ENCODE measurements at places on chromosomes 7 and 10.

- H3K4me1 ChIP-seq: no peaks in the 10 kb centered on the region
- H3K36me3 ChIP-seq: no peaks in the 10 kb centered on the region
- no peaks in the 10 kb centered on the region for H3K27me3 ChIP-seq
- no peak overlapping the region for H3K27ac ChIP-seq
- DNase-seq: no peak
- no peak overlapping the region for H3K4me3 ChIP-seq
Observed at GRCh38 chr10:121655254-121656144, 57.3 kb upstream of the FGFR2 start.

DNA sequence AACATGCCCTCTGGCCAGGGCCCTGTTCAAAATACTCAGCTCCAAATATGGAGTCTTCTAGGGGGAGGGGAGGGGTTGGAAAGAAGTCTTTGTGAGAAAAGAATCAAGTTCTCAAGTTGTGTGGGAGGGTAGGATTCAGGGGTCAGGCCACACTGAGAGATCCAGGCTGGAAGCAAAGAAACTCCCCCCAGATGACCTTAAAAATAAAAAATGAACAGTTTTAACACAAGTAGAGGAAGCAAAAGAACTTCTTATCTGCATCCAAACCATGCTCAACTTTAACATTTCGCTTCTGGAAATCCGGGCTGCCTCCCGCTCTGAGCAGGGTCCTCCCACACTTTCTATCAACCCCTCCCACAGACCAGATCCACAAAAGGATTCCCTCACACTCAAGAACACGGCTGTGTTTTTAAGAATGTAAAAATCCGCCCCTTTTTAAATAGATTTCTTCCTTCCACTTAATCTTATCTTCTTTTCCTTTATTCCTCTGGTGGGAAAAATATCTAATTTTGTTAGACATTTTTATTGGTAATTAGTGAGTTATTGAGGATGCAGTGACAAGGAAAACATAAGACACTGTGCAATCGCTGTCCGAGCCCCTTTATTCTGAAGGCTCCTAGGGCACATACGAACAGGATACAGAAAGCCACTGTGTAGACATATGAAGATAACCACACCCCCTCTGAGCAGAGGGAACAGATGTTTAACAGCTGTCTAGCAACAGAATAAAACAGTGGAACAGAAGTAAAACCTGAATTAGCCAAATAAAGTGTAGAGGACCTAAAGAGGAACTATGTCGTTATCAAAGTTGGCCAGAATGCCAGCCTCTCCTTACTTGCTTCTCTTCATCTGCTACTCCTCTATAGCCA is 43.8 kb downstream of the CYTH3 start:
- no peaks in the 10 kb centered on the region for H3K36me3 ChIP-seq
- H3K27ac ChIP-seq: no peak overlapping the region
- peak; percentile 87 for DNase-seq
- peak overlapping the region; percentile 54 for H3K4me3 ChIP-seq
- H3K4me1 ChIP-seq: peaks cover 5% of the 10 kb centered on the region

GRCh38 chr10:34237898-34238455 is 577.1 kb downstream of the PARD3 start:
- H3K36me3 ChIP-seq: no peaks in the 10 kb centered on the region
- H3K27ac ChIP-seq: no peak overlapping the region
- H3K27me3 ChIP-seq: no peaks in the 10 kb centered on the region
- H3K4me1 ChIP-seq: peaks cover 2% of the 10 kb centered on the region

- no peak overlapping the region for H3K4me3 ChIP-seq
- H3K27me3 ChIP-seq: no peaks in the 10 kb centered on the region
- H3K27ac ChIP-seq: no peak overlapping the region
- DNase-seq: no peak
- H3K36me3 ChIP-seq: no peaks in the 10 kb centered on the region
- peaks cover 3% of the 10 kb centered on the region for H3K4me1 ChIP-seq
Observed at GRCh38 chr10:1629326-1630198, 107.8 kb downstream of the ADARB2 start.

DNA sequence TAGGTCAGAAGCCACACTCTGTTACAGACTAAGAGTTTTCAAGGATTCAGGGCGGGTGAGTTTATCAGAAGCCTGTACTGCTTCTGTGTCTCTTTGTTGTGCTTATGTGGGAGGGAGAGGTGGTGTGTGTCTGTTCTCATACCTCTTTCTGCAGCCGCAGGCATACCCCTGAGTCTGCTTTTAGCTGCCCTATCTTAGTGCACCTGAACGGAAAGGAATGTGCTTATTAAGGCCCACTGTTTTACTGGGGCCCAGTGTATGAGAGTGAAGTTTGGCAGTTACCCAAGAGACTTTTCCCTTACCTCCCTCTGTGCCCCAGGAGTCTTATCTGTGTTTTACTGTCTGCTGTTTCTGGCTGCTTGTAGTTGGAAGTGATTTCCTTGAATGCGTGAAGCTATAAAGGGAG is 104.3 kb downstream of the TYW1 start:
- peaks cover 2% of the 10 kb centered on the region for H3K4me1 ChIP-seq
- no peak overlapping the region for H3K27ac ChIP-seq
- H3K36me3 ChIP-seq: no peaks in the 10 kb centered on the region
- H3K4me3 ChIP-seq: no peak overlapping the region
- no peak for DNase-seq

- H3K27me3 ChIP-seq: peaks cover 6% of the 10 kb centered on the region
- no peak overlapping the region for H3K4me3 ChIP-seq
- H3K36me3 ChIP-seq: no peaks in the 10 kb centered on the region
- no peak for DNase-seq
Observed at GRCh38 chr7:127322832-127323493, 69.5 kb downstream of the ZNF800 start.

GRCh38 chr10:71974489-71975021 is 10.4 kb downstream of the CHST3 start:
- H3K36me3 ChIP-seq: peaks cover 4% of the 10 kb centered on the region
- H3K4me1 ChIP-seq: peaks cover 54% of the 10 kb centered on the region
- no peak overlapping the region for H3K27ac ChIP-seq
- H3K4me3 ChIP-seq: no peak overlapping the region
- no peaks in the 10 kb centered on the region for H3K27me3 ChIP-seq

DNA sequence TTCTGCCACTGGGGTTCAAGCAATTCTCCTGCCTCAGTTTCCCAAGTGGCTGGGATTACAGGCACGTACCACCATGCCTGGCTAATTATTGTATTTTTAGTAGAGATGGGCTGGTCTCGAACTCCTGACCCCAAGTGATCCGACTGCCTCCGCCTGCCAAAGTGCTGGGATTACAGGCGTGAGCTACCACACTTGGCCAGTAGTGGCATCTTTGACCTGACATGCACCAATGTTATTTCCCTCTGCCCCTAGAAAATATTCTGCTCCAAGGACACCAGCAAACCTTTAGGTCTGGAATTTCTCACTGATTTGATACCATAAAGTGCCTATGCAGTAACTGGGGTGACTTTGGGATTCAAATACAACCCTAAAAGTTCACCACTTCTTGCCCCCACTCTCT is 179.4 kb downstream of the ARID5B start:
- H3K4me3 ChIP-seq: no peak overlapping the region
- H3K27me3 ChIP-seq: no peaks in the 10 kb centered on the region
- DNase-seq: no peak
- peaks cover 15% of the 10 kb centered on the region for H3K4me1 ChIP-seq
- peaks cover 50% of the 10 kb centered on the region for H3K36me3 ChIP-seq
- H3K27ac ChIP-seq: peak overlapping the region; percentile 69

- peaks cover 5% of the 10 kb centered on the region for H3K4me1 ChIP-seq
- no peaks in the 10 kb centered on the region for H3K36me3 ChIP-seq
- H3K4me3 ChIP-seq: peak overlapping the region; percentile 91
- DNase-seq: peak; percentile 65
- no peaks in the 10 kb centered on the region for H3K27me3 ChIP-seq
- peak overlapping the region; percentile 93 for H3K27ac ChIP-seq
Observed at GRCh38 chr10:61901829-61902444, 438 bp downstream of the ARID5B start.

DNA sequence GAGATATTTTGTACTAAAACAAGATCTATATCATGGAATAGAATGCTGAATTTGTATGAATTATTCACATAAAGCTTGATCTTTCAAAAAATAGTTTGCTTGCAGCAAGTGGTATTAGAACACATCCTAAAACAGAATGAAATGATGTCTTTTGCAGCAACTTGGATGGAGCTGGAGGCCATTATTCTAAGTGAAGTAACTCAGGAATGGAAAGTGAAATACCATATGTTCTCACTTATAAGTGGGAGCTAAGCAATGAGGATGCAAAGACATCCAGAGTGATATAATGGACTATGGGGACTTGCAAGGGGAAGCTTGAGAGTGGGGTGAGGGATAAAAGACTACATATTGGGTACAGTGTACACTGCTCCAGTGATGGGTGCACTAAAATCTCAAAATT is 53.7 kb downstream of the ASB4 start:
- H3K27ac ChIP-seq: no peak overlapping the region
- no peaks in the 10 kb centered on the region for H3K36me3 ChIP-seq
- no peak for DNase-seq
- peaks cover 4% of the 10 kb centered on the region for H3K27me3 ChIP-seq
- H3K4me1 ChIP-seq: no peaks in the 10 kb centered on the region

DNA sequence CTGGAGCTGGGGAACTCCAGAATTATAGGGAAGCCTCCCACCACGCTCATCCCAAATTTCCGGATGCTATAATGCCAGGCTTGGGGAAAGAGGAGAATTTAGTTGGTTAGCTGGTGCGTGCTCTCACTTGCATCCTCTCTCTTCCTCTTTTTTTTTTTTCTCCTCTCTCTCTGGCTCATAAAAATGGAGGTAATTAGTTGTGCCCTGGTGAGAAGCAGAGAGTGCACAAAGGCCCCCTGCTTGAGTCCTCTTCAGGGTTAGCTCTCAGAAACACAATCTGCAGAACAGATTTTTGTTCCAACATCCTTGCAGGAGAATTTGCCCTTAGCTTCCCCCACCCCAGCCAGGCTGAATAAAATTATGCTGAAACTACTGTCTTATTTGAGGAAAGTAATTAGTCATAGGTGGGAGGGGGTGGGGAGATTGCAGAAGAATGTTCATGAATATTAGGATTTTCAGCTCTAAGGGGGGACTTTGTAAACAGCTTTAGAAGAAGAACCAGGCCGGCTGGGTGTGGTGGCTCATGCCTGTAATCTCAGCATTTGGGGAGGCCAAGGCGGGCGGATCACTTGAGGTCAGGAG is 7.6 kb downstream of the SERPINE1 start:
- H3K27me3 ChIP-seq: no peaks in the 10 kb centered on the region
- peak; percentile 64 for DNase-seq
- no peak overlapping the region for H3K4me3 ChIP-seq
- peak overlapping the region; percentile 44 for H3K27ac ChIP-seq
- H3K36me3 ChIP-seq: peaks cover 74% of the 10 kb centered on the region

DNA sequence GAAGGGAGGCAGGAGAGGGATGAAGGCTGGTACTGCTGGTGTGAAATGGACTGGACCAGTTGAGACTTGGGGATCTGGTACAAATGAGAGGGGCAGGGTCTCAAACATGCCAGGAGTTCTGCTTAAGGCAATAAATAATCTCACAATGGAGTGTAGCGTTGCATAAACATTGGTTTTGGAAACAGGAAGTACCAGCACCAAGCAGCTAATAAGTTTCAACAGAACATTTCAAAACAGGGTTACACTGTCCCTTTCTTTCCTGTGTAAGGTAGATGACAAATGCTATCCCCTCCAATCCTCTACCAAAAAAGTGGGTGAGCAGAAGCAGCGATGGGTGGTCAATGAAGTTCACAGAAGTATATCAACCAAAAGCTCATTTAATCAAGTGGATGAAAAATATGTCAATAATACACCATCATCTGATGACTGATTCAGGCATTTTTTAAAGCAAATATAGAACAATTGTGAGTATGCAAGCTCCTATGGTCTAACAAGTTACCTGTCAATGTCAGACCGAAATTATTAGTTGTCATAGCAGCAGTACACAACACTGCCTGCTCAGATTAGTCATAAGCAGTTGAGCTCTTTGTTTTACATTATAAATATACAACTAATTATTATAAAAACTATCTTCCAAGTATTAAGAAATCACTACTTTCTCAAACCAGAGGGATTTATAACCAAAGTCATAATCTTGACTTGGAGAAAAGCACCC is 220.0 kb downstream of the FAM107B start:
- no peak overlapping the region for H3K27ac ChIP-seq
- no peak overlapping the region for H3K4me3 ChIP-seq
- H3K4me1 ChIP-seq: peaks cover 9% of the 10 kb centered on the region
- no peak for DNase-seq
- H3K36me3 ChIP-seq: no peaks in the 10 kb centered on the region
